Anterior cingulate cortex (tissue), 58 donors: ENCODE measurements at places on chromosomes 2 and 18.
A peak's percentile ranks its signal among the peaks of the same experiment; 100 is the strongest.

DNA sequence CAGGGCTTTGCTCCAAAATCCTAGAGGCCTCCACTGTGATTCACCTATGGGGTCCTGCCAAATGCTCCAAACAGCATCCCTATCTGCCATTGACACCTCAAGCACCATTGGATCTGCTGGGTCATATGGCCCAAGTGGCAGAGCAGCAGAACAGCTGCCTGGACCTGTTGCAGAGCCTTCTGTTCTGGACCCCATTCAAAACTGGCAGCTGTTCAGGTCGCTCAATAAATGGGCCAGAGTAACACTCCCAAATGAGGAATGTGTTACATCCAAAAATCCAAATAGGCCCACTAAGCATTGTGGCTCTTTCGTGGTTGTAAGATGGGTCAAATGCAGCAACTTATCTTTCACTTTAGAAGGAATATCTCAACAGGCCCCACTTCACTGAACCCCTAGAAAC lies 783.6 kb downstream of the DCDC2C start:
- DNase-seq, result no peak

DNA sequence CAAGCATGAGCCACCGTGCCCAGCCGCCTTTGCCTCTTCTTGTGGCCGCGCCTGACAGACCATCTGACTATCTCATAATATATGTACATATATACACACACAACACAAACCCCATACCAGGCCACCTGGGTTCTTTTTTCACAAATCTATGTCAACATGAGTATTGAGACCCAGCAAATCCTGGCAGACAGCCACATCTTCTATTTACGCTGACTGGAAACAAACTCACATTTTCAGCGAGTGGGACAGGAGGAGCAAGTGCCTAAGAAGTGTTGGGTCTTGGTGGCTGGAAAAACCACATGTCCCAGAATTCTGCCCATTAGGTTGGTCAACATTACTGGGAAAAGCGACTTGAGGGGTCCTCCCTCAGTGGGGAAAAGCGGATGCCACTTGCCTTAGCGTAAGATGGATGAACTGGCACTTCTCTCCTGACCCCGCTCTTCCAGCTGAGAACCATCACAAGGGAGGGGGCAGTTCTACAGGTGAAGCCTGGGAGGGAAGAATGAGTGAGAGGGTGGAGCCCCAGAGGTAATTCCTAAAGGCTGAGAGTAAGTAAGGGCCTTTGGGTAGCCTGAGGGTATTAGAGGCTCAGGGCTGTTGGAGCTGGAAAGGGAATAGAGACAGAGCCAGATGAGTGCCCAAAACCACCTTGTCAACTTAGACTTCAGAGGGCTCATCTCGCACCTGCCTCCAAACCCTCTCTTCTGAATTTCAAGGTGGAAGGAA lies 1.9 kb downstream of the SCYGR3 start:
- no peak for DNase-seq

- no peak for DNase-seq
Measured at GRCh38 chr2:121519732-121520640, 10.7 kb upstream of the RNU4ATAC start.

DNA sequence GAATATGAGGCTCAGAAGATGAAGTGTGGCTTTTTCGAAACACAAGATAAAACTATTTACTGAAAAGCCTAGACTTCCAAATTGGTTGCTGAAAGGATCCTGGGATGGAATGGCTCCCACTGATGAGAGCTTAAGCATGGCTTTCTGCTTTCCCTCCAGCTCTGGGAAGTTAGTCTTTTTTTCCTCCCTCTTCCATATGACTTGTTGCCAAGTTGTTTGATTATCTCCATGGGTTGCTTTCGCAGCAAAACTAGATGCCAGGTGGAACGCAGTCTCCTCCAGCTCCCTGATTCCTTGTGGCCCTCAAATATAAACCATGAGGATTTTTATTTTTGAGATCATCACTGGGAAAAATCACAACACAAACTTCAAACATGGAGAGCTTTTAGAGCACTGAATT lies 276.5 kb downstream of the LRRTM1 start:
- DNase-seq, result no peak

- DNase-seq, result peak; percentile 1
Measured at GRCh38 chr18:4510711-4511110, 55.6 kb upstream of the DLGAP1 start.

GRCh38 chr2:207692206-207693065 lies 19.0 kb upstream of the CCNYL1 start:
- DNase-seq, result no peak

DNA sequence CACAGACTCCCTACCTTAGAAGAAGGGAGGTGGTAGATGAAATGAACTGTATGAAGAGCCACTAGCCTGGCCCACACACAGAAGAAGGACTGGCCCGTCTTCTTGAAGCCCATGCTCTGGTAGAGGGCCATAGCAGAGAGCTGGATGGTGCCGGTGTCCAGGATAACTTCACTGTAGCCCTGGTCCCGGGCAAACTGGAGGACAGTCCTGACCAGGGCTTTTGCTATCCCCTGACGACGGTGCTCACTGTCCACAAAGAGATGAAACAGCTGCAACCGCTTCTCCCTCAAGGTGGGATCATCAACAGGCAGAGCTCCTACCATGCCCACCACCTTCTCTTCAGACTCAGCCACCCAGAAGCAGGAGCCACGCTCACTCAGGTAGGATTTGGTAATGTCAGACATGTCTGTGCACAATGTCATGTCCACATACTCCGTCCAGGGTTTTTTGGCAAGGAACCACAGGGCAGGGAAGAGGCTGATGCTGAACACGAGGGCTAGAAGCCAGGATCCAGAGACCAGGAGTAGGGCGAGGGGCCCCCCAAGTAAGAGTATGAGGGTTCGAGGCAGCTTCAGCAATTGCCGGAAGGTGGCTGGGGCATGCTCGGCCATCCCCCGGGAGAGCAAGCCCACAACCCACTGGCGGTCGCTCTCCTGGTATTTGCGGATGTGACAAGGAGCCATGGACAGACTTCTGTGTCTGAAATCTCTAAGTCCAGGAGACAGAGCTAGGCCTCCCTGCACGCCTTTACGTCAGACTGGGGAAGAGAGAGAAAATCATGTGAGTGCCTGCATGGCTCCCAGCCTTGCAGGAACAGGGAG lies 1.1 kb downstream of the NAT8 start:
- DNase-seq, result no peak

- DNase-seq, result no peak
Measured at GRCh38 chr2:240300840-240301239, 134.6 kb upstream of the GPC1 start.

GRCh38 chr2:36664696-36665076 lies 31.8 kb upstream of the VIT start:
- no peak for DNase-seq

GRCh38 chr2:10497797-10498251 lies 49.7 kb upstream of the ODC1 start:
- DNase-seq, result peak; percentile 22

- DNase-seq, result no peak
Measured at GRCh38 chr2:156947261-156947660, 310.2 kb upstream of the GALNT5 start.

DNA sequence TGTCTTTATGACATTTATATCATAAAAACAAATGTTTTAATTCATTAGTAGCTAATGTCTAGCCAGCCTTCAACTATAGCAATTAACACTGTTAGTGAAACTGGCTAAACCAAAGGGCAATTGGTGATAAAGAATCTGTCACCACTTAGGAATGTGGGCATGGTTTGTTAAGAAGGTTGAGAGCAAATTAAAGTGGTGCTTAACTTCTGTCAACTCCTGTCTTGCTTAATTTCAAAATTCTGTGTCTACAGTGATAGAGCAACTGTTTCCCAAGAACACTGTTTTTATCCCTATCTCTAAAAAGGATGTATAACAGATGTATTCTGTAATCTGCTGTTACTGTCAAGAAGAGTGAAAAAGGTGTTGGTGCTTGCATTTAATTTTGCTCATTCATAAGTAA lies 36.5 kb downstream of the CFAP36 start:
- DNase-seq, result no peak

DNA sequence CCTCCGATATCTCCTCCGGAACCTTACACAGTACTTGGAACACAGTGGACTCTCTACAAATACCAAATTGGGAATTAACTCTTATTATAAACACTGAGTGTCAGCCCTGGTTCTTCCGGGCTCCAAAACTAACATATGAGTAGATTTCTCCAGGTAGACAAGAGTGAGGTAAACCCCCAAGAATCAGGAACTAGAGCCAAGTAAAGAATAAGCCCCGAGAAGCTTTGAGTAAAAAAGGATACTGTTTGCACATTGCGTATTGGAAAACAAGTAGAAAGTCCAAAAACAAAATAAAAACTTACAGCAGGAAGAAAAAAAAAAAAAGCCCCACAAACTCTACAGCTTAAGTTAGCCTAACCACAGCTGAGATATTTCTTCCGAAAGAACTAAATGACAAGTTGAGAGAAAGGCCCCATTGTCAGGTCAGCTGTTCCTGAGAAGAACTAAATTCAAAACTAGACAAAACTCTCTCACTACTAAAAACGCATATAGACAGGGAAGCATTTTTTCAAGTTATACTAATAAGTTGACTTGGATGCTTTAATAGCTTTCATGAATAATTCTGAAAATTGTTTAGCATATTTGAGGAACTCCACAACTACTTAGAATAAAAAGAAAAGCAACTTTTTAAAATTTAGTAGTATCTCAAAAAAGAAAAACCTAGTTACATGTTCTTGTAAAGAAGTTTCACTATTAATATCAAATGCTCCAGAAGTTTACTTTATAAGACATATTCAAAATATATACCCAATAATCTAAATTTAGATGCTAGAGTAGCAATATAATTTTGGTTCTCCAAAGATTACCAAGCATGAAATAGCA lies 4.3 kb upstream of the HAAO start:
- DNase-seq, result no peak

DNA sequence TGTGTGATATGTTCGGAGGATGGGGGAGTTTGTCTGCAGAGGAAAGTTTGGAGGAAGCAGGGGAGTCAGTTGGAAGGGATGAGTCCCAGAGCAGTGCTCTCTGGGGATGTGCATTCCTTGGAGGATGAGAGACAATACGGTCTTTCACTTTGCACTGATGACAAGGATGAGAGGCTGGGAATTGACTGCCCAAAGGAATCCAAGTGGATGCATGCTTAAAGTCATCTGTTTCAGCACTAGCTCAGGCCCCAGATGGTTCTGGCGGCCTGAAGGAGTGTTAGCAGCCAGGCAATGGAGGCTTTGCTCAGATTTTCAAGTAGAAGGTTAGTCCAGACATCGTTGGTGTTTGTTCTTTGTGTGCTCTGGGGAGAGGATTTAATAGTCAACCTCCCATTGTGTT lies 100.2 kb downstream of the CRIM1 start:
- no peak for DNase-seq

- no peak for DNase-seq
Measured at GRCh38 chr18:79890674-79891073, 60.8 kb downstream of the SLC66A2 start.

GRCh38 chr2:129062146-129062912 lies 743.7 kb upstream of the HS6ST1 start:
- no peak for DNase-seq

DNA sequence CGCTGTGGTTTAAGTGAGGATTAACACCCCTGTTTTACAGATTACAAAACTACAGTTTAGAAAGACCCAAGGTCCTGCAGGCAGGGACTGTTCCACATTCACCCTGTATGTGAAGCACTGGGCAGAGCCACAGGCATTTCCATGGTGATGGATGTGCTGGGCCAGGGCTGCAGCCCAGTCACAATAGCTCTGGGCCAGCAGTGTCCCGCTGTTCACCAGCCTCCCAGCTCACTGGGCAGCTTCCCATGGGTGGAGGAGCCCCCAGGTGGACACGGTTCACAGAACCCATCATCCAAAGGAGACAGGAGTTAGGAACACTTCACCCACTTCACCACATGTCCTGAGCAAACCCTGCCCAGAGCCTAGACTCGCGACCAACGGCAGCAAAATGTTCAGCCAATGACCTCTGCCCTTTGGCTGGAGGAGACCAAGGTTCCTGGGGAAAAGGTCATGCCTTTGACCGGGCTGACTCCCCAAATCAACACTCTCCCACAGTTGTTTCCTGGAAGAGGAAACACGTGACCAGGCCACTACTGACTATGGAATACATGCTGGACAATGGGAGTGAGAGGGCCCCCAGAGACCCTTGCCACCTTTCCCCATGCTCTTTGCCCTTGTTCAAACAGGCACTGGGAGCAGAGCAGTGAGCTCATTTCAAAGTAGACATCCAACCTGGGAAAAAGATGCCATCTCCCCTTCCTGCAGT lies 28.0 kb upstream of the SLC35F6 start:
- DNase-seq, result peak; percentile 36

DNA sequence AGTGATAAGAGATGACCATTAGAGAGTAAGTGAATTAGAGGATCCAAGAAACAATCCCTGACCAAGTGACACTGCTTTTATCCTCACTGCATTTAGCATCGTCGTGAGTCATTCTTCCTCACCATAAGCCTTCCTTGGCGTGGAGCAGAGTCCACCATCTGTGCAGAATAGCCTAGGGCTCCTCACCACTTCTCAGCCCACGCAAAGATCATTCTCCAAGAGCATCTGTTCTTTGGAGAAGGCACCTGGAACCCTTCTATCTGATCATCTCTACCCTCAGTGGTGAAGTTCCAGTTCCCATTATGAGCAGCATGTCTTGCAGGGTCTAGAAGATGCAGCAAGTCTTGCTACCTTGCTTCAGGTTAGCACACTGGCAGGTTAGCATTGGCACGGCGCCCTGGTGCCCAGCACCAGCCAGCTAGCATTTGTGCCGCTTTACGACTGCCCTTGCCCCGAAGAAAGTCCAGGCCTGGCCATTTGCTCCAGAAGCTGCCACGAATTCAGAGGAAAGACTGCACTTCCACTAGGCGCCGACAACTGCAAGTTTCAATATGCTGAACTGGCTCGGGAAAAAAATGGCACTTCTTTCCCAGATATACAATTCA lies 225.8 kb downstream of the TTC32 start:
- DNase-seq, result no peak

DNA sequence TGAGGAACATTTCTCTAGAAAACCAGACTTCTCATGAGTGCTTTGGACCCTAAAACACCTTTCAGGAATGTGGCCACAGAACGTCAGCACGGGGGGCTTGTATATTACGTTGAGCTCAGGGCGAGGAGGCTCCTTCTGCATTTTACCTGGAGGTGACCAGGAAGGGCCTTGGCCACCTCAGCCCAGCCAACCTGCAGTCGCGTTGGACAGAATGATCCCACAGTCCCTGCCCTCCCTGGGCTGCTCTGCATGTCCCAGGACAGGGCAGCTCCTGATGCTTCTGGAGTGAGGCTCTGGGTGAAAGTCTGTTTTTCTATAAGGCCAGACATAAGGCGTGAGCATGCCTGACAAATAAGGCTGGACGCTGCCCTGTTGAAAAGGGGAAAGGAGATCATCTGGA lies 121.9 kb downstream of the NDUFA10 start:
- DNase-seq, result no peak

DNA sequence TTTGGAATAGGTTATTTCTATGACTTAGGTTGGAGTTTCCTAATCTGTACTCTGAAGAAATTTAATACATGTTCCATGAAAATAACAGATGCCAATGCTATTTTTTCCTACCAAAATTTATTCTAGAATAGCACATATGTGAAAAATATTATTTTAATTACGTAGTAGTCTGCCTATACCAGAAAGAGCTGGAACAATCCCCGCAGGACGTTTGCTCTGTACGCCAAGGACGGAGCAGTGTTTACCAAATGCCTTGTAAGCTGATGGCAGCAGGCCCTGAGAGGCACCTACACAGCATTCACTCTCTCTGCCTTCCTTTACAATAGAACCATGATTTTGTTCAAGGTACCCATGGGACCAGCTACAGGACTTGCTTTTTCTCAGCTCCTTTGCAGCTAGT lies 16.8 kb upstream of the SLC1A4 start:
- no peak for DNase-seq
